T-cell (primary cell): ENCODE measurements at places on chromosomes 7 and 10.

- no peak for DNase-seq
Measured at GRCh38 chr10:35993591-35994515, 351.8 kb upstream of the FZD8 start.

DNA sequence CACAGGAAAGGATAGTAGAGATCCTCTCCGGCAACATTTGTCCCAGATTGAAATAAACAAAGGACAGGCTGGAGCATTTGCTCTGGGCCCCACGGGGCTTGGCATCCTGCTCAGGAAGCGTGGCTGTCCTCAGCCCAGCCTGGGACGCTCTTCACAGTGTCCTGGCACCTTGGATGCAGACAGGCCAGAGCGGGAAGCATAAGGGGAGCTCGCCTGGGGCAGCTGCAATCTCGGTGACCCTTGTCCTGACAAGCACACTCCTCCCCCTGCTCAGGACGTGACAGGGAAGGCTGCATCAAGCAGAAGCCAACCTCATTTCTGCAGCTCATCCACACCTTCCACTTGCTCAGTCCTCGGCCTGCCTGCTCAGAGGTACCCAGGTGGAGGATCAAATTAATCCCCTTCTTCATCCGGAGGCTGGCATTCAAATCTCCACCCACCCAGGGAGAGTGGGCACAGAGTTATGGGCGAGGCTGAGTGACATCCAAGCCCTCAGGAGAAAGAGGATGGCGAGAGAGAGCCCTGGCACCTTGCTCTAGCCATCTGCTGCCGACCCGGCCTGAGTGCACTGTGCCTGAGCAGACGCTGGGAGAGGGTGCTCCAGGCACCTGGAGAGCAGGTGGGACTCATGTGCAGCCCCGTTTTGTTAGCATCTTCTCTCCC lies 47.6 kb downstream of the ABRAXAS2 start:
- DNase-seq = no peak

GRCh38 chr10:30728766-30729165 lies 99.2 kb upstream of the LYZL2 start:
- DNase-seq = no peak

DNA sequence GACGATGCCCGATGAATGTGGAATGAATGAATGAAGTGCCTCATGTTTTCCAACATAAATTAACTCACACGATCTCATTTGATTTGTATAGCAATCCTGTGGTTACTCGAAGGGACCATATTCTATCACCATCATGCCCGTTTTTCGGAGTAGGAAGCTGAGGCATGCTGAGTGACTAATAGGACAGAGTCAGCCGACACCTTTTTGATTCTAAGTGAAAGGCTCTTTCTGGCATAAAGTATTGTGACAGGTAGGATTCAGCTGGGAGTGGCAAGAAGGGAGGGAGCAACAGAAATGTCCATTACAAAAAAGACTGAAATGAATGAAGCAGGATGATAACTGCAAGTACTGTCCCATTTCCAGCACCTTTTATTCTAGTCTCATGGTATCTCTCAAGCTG lies 55.7 kb downstream of the KLRG2 start:
- DNase-seq = no peak

DNA sequence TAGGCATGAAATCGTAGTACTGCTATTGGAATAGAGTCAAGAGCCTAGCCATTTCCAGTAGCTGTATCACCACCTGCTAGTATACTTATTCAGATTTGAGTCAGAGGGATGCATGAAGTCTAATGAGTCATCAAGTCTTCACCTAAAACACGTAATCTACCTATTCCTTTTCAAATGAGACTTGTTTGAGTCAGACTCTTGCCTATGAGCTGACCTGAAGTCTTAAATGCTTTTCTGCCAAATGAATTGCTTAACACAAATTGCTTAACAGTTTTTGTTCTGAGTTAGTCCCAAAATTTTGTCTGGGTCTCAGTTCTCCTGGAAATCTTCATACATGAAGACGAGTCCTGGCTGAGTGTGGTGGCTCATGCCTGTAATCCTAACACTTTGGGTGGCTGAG lies 165.2 kb downstream of the GNAT3 start:
- no peak for DNase-seq

DNA sequence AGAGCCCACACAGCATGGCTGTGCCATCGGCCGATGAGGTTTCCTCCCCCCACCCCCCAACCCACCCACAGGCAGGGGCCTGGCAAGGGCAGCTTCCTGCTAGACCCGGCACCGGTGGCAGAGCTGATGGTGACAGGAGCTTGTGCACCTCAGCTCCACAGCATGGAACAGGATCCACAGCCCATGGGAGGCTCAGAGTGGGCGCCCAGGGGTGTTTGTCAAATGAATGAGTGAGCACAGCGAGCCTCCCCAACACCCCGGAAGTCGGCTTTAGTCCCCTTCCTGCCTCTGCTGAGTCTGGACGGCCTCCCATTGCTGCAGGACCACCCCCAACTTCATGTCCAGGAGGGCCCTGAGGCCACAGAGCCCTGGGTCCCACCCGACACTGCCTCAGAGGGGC lies 68.9 kb downstream of the PDGFA start:
- no peak for DNase-seq
